ENCODE measurements at places on chromosomes 5 and 9.

DNA sequence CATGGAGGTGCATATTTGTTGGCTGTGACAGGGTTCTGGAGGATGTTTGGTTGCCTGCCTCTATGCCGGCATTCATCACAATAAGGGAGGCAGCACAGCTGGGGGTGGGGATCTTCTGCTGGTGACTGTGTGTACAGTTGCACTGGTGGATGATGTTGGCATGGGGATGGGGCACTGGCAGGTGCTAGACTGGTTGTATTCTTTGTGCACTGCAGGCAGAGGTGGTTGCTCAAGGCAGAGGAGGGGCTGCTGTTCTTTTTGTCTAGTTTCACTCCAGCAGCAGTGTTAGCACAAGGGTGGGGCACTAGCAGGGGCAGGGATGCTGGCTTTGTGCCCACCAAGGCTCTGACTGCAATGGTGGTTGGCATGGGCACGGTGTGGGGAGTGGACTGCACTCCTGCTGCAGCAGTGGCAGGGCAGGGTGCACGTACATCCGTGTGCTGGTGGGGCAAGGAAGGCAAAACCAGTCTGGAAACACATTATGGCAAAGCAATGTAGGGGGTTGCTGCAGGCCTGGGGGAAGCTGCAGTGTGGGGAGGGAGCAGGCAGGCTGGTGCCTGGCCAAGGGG, 69.3 kb downstream of the ISOC1 start:
- DNase-seq: no peak

DNA sequence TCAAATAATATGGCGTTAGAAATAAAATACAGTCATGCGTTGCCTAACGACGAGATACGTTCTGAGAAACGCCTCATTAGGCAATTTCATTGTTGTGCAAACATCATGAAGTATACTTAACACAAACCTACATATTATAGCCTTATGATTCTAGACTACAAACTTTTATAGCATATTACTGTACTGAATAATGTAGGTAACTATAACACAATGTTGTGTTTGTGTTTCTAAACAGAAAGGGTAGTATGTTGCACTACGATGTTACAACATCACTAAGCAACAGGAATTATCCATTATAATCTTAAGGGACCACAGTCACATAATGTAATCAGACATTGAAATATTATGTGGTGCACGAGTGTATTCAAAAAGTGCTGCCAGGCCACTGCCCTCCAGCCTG, 3.0 kb upstream of the SMC2 start:
- no peak for DNase-seq

GRCh38 chr5:161988077-161988476, 79.5 kb upstream of the GABRG2 start:
- no peak for DNase-seq

- DNase-seq: peak; percentile 29
Measured at GRCh38 chr5:76544268-76544926, 78.8 kb downstream of the F2RL2 start.

GRCh38 chr5:115624994-115625393, 842 bp downstream of the TMED7 start:
- no peak for DNase-seq

DNA sequence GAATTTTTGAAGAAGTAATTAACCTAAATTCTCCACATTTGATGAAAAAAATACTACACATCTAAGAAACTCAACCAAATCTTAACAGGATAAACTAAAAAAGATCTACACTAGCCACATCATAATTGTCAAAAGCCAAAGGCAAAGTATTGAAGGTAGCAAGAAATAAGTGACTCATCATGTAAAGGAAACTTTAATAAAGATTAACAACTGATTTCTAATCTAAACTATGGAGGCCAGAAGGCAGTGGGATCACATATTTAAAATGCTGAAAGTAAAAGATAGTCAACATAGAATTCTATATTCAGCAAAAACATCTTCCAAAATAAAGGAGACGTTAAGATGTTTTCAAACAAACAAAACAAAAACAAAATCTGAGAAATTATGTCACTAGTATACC, 2002.9 kb downstream of the MAT2B start:
- no peak for DNase-seq

DNA sequence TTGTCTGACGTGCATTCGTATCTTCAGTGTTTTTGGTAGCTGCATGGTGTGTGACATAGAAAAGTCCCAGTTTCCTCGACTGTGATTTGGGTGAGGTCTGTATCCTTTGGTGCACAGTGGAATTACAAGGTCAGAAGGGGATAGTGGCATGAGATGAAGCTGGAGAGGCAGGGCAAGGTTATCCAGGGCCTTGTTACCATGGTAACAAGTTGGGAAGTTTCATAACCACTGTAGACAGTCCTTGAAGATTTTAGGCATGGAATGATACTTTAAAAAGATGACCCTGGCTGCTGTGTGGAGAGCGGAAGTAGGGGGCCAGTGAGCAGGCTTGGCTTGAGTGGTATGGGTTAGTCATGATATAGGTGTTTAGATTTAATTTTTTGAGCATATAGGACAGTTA, 11.9 kb downstream of the EHMT1 start:
- DNase-seq: no peak

DNA sequence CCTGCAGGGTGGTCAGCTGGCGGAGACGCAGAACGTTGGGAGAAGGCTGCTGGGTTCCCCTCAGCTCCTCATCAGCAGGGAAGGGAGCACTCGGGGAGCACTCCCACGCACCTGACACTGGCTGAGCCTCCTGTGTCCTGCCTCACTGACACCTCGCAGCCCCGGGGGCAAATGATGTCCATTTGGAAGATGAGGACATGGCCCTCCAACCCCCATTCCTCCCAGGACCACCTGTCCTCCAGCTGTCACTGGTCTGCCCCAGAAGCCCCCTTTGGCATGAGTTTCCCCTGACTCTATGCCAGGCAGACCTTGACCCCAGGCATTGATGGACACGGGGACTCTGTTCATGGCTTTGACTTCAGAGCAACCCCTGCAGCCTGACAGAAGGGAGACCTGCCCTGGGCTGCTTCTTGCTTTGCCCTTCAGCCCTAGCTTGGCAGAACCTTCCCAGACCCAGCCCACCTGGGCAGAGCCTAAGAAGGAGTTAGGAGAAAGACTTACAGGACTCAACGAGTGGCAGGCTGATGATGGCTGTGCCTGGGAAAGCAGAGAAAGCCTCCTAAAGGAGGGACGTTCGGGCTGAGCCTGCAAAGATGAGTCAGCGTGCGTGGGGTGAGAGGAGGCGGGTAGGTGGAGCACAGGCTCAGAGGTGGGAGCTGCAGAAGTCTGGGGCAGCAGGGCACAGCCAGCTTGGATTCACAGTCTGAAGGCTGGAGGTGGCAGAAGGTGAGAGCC, 90.6 kb downstream of the LMX1B start:
- no peak for DNase-seq

DNA sequence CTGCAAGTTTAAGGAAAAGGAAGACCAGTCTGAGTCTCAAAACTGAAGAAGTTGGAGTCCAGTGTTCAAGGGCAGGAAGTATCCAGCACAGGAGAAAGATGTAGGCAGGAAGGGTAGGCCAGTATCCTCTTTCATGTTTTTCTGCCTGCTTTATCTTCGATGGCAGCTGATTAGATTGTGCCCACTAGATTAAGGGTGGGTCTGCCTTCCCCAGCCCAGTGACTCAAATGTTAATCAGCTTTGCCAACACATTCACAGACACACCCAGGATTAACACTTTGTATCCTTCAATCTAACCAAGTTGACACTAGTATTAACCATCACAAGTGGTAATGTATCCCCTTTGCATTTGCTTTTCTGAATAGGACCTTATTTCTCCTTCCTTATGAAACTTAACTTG, 535.9 kb upstream of the FTMT start:
- no peak for DNase-seq

DNA sequence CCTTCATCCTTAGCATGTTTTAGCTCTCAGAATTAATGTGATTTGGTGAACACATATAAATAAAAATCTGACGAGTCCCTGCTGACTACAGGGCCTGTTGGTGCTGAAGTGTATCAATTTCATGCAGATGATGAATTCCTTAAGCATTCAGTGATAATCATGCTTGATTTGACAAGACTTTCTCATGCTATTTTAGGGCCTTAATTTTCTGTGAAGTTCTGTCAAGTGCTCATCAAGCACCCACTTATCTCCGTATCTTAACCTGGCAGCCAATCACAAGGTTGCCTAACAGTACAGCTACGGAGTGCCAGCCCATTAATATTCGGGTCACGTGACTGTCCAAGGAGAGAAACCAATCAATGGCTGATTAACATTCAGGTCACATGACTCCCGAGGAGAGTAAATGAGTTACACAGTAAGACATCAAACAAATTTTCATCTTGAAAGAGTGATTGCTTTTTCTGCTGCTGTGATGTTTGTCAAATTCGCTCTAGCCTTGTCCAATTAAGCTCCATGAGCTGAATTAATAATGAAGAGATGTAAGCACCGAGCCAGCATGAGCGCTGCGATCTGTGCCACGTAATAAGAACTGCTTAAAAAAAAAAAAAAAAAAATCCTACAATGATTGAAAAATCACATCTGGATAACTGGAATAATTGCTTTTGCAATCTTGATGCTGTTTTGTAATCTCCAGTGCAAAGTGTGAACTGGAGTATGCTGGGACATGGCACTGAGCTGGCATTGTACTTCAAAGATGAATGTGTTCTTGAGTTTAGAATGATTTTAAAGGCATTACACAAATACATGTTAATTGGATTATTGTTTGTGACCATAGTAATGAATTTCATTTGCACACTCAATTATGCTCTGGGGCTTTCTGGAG, 104.3 kb upstream of the SPATA31D4 start:
- DNase-seq: no peak

DNA sequence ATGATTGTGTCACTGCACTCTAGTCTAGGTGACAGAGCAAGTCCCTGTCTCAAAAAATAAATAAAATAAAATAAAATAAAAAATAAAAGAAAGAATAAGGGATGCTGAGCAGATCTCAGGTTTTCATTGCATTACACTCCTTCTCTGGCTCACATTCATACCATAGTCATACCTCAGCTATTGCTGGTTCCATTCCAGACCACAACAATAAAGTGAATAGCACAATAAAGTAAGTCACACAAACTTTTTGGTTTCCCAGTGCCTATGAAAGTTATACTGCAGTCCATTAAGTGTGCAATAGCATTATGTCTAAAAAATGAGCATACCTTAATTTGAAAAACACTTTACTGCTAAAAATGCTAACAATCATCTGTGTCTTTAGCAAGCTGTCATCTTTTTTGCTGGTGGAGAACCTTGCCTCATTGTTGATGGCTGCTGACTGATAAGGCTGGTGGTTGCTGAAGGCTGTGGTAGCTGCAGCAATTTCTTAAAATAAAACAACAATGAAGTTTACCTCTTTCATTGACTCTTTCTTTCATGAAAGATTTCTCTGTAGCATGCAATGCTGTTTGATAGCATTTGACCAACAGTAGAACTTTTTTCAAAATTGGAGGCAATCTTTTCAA, 415.7 kb downstream of the ZNF608 start:
- no peak for DNase-seq

DNA sequence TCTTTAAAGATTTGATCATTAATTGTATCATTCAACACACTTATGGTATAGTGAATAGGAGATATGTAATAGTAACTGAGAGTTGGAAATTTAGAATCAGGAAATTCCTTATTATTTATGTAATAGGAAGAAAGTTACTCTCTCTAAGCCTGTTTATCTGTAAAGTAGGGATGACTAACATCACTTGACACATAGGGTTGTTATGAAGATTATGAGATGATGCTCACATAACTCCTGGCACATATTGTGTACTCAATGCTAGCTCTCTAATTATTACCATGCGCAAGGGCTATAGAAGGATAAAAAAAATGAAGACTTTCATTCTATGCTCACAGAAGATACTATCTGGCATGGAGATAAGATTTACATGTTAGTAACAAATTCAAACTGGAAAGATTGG, 149.9 kb downstream of the ISOC1 start:
- no peak for DNase-seq

DNA sequence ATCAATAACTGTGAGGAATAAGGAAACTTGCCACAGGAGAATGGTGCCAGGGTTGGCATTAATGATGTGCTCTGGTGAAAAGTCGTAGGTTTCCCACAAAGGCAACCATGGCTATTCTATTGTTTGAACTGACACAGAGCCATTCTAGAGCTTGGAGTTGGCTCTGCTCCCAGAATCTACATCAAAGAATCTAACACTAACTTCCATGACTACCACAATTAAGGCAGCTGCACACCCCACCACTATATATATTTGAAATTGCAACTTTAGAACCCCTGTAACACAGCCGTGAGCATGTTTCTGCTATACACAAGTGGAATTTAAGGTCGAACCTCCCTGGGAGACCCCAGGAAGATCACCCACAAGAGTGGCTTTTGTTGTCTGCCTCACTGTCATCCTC, 89.7 kb upstream of the CCDC152 start:
- no peak for DNase-seq

- DNase-seq: no peak
Measured at GRCh38 chr5:36237751-36238150, 4.0 kb downstream of the NADK2 start.

GRCh38 chr5:144089401-144090021, 80.9 kb downstream of the YIPF5 start:
- DNase-seq: no peak

DNA sequence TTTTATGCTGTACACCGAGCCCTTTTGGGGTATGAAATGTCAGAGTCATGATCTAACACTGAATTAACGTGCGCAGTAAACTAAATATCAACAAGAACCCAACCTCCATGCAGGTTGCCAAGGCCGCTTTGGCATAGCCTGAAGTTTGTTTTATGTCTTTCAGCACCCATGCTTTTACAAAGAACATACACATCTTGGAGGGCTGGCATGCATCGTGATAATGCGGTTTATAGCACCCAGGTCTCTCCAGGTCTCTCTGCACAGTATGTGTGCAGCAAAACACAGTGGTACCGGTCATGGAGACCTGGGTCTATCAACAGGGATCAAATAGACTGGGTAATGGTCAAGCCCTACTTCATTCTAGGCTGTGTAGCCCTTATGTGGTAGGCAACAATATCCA, 11.8 kb downstream of the NPR3 start:
- no peak for DNase-seq

GRCh38 chr9:123941524-123942070, 11.7 kb upstream of the DENND1A start:
- no peak for DNase-seq

DNA sequence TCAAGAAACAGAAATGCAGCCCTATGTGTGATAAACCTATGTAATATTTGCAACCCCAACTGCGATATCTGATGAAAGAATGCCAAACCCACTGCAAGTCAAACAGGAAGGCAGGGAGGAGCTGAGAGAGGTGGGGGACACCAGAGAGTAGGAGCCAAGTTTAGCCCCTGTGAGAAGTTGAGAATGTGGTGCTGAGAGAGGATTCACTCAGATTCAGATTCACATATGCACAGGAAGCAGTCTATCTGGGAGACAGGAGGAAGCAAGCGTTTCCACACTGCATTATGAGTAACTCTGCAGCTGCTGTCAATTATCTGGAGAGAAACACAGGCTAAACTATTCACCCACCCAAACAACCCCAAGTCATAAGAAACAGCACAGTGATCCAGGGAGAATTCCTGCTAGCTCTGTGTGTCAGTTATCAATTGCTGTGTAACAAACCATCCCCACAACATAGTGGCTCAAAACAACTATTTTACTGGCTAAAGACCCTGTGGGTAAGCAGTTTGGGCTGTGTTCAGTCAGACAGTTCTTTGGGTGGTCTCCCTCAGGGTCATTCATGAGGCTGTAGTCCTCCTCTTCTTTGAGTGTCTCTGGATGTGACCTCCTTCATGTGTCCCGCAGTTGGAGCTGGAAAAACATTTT, 161.9 kb upstream of the RAI14 start:
- no peak for DNase-seq

Measured in activated T-cell treated with anti-CD3 and anti-CD28 coated beads for 1 hour (primary cell).